ENCODE measurements at places on chromosomes 3 and 15. TPM values are rescaled to one million over a fixed set of nuclear protein-coding genes. Genes with fewer than 3 reads are reported as not detected.

The CACNA1D gene
- total RNA-seq: 35.7 TPM

DNA sequence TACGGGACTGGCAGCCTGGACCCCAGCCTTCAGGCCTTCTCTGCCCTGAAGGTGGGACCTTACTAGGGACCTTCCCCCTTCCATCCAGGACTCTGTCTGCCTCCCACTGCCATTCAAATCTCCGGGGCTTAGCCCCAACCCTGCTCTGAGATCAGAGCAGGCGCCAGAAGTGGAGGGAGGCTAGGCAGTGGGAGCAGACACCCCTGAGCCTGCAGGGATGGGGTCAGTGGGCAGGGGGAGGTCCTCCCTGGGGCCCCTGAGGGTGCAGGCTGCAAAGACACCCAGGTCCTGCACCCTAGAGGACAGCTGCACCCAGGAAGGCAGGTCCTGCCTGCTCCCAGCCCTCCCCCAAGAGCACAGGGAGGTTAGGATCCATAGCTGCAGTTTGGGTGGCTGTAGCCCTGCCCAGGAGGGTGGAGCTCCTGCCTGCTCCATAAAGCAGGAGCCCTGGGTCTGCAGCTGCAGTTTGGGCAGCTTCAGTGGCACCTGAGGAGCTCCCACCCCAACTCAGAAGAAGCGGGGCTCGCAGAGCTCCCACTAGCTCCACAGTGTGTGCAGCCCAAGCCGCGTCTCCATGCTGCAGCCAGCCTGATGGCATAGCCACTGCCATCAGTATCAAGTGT is 8.1 kb upstream of the POC1A start:
- H3K27me3 ChIP-seq: no peaks in the 10 kb centered on the region
- DNase-seq: no peak
- no peaks in the 10 kb centered on the region for H3K4me1 ChIP-seq
- no peak overlapping the region for H3K4me3 ChIP-seq
- H3K27ac ChIP-seq: no peak overlapping the region

DNA sequence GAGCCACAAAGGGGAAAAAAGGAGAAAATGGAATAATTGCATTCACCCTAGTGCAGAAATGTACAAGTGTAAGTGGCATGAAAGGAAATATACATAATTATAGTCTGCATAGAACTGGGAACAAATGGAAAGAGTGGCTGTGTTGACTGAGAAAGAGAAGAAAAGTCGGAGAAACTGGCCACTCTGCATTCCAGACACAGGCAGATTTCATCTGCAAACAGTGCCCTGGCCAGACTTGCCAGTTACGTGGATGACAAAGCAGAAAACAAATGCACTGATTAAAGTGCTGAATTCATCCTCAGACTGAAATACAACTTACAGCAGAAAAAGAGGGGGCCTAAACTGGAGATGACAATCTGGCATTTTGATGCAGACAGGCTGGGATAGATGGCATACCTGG is 129.8 kb downstream of the FGF12 start:
- peak; percentile 8 for DNase-seq
- no peak overlapping the region for H3K4me3 ChIP-seq
- no peaks in the 10 kb centered on the region for H3K27me3 ChIP-seq

DNA sequence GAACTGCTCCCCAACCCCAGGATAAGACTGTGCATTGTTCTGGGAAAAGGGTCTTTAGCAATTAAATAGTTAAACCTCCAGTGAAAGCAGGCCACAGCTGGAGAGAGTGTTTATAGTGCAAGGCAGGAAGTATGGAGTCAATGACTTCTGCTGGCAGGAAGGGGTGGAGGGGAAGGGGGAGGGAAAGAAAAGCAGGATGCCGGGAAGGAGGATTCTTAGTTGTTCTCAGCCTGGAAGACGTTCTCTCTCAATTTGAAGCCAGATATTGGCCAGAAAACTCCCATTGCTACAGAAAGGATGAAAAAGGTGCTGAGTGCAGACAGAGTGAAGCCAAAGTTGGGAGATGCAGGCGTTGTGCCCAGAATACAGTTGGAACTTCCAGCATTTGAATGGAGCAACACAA is 35.7 kb upstream of the ACTL6A start:
- peak overlapping the region; percentile 16 for H3K4me3 ChIP-seq
- no peak overlapping the region for H3K27ac ChIP-seq
- no peaks in the 10 kb centered on the region for H3K27me3 ChIP-seq
- no peaks in the 10 kb centered on the region for H3K36me3 ChIP-seq
- H3K4me1 ChIP-seq: no peaks in the 10 kb centered on the region

DNA sequence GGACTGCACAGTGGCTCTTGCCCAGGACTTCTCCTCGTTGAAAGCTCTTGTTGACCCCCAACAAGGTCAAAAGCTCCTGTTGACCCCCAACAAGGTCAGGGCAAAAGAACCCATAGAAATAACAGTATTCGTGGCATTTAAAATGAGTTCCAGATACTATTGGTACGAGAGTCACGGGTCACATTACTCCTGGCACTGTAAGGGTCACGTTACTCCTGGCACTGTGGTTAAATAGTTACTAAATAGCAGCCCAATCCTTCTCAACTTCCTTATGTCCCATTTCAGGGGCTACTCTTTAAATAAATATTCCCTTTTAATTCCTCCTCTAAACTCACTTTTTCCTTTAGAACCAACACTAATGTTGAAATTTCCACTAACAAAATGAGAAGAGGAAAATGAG is 18.2 kb upstream of the ADCY5 start:
- no peaks in the 10 kb centered on the region for H3K27me3 ChIP-seq
- peak overlapping the region; percentile 61 for H3K27ac ChIP-seq
- no peaks in the 10 kb centered on the region for H3K36me3 ChIP-seq
- peak; percentile 51 for DNase-seq

The CELF6 gene
- 3.5 TPM for total RNA-seq

The TM4SF18 gene
- total RNA-seq: 19.7 TPM

GRCh38 chr3:120299403-120299802 is 14.4 kb upstream of the GPR156 start:
- no peak for DNase-seq
- H3K4me1 ChIP-seq: no peaks in the 10 kb centered on the region
- H3K27ac ChIP-seq: no peak overlapping the region
- no peaks in the 10 kb centered on the region for H3K27me3 ChIP-seq
- no peaks in the 10 kb centered on the region for H3K36me3 ChIP-seq

DNA sequence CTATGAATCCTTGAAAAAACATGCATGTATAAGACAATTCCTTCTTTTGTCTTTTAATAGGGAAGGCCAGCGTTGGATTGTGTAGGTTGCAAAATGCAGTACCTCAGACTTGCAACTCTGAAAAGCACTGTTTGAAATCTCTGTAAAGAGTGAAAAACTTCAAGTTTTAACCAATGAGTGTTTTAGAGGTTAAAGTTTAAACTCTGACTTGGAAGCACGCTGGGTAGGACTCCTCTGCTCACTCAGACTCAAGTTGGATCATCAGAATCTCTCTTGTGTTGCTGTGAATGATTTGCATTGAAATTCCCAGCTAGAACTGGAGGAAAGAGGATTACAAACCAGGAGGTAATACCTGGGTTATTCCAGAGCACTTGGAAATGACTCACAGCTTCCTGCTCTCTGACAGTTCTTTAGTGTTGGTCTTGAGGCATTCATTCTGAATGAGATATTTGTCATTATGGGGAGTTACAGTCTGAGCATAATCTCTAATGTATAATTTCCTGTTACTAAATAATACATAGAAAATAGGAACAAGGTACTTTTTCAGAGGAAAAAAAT is 49.1 kb downstream of the PLS1 start:
- H3K4me3 ChIP-seq: no peak overlapping the region
- no peaks in the 10 kb centered on the region for H3K4me1 ChIP-seq
- H3K36me3 ChIP-seq: no peaks in the 10 kb centered on the region
- H3K27me3 ChIP-seq: no peaks in the 10 kb centered on the region
- no peak for DNase-seq

DNA sequence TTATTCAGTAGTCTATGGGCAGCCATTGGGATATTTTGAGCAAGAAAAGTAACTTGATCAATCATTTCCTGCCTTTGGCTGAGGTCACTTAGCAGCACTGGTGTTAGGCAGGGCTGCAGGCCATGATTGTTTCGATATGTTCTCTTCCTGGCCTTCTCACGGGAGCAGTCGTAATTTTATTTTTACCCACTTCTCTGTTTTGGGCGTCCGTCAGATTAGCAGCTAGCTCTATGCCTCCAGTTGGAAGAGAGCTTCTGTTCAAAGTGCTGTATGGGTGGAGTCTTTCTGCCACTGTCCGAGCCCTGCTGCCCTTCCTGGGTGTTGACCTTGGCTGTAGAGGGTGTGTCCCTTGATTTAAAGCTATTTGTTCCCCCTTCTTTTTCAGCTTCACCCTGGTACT is 123.4 kb upstream of the ROPN1 start:
- no peaks in the 10 kb centered on the region for H3K4me1 ChIP-seq
- no peaks in the 10 kb centered on the region for H3K36me3 ChIP-seq
- peak overlapping the region; percentile 40 for H3K27ac ChIP-seq
- DNase-seq: no peak
- no peaks in the 10 kb centered on the region for H3K27me3 ChIP-seq
- no peak overlapping the region for H3K4me3 ChIP-seq

- H3K4me3 ChIP-seq: no peak overlapping the region
- no peaks in the 10 kb centered on the region for H3K36me3 ChIP-seq
- no peaks in the 10 kb centered on the region for H3K27me3 ChIP-seq
- H3K27ac ChIP-seq: no peak overlapping the region
These were observed 523.6 kb downstream of the NTRK3 start for GRCh38 chr15:87732976-87733375.

The ACKR2 gene
- 8.9 TPM for total RNA-seq

DNA sequence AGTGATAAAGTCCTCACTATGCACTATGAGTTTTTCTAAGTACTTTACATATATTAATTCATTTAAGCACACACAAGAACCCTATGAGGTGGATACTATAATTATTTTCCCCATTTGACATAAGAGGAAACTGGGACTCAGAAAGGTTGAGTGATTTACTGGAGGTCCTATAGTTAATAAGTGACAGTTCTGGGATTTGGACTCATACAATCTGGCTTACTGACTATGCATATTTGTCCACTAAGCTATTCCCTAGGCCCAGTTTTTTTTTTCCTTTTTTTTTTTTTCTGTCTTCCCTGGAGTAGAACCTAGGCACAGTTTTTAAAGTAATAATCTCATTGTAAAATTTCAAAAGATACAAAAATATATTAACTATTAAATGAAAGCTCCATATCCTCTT is 6.3 kb upstream of the RTP2 start:
- no peaks in the 10 kb centered on the region for H3K36me3 ChIP-seq
- H3K27ac ChIP-seq: no peak overlapping the region
- H3K27me3 ChIP-seq: no peaks in the 10 kb centered on the region
- H3K4me1 ChIP-seq: no peaks in the 10 kb centered on the region

The GUCA1C gene
- not detected for total RNA-seq

GRCh38 chr3:187921391-187922074 is 176.3 kb upstream of the BCL6 start:
- no peaks in the 10 kb centered on the region for H3K36me3 ChIP-seq
- H3K27me3 ChIP-seq: no peaks in the 10 kb centered on the region
- DNase-seq: no peak
- H3K4me3 ChIP-seq: no peak overlapping the region

The NOX5 gene
- 0.60 TPM for total RNA-seq

- H3K4me1 ChIP-seq: no peaks in the 10 kb centered on the region
- no peak for DNase-seq
- H3K36me3 ChIP-seq: no peaks in the 10 kb centered on the region
- no peak overlapping the region for H3K27ac ChIP-seq
- H3K4me3 ChIP-seq: no peak overlapping the region
- no peaks in the 10 kb centered on the region for H3K27me3 ChIP-seq
These were observed 1257.1 kb downstream of the NSUN3 start for GRCh38 chr3:95319921-95320494.

GRCh38 chr3:32109256-32109655 is 2.8 kb downstream of the GPD1L start:
- no peaks in the 10 kb centered on the region for H3K27me3 ChIP-seq
- no peaks in the 10 kb centered on the region for H3K36me3 ChIP-seq
- DNase-seq: peak; percentile 47
- H3K27ac ChIP-seq: no peak overlapping the region

DNA sequence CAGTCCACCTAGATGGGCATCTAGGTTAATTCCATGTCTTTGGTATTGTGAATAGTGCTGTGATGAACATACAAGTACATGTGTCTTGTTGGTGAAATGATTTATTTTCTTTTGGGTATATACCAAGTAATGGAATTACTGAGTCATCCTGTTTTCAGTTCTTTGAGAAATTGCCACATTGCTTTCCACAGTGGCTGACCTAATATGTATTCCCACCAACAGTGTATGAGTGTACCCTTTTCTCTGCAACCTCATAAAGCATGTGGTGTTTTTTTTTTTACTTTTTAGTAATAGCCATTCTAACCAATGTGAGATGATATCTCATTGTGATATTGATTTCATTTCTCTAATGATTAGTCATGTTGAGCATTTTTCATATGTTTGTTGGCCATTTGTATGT is 86.0 kb upstream of the NDN start:
- no peak for DNase-seq
- H3K4me3 ChIP-seq: no peak overlapping the region
- H3K27me3 ChIP-seq: no peaks in the 10 kb centered on the region
- no peaks in the 10 kb centered on the region for H3K4me1 ChIP-seq
- no peaks in the 10 kb centered on the region for H3K36me3 ChIP-seq

DNA sequence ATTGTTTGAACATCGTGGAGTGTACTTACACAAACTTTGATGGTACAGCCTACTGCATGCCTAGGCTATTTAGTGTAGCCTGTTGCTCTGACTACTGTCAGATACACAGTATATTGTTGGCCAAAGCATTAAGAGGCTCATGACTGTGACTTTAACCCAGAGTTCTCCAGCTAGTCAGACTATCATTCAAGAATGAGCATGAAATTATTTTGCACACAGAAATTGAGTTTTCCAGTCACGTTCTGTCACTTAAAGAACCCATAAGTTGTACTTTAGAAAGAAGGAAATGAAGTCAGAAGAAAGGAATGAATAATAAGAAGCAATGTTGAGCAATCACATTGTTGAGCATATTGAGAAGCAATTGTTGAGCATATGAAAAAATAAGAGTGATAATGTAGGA is 37.6 kb upstream of the SLC22A13 start:
- no peak overlapping the region for H3K27ac ChIP-seq
- H3K36me3 ChIP-seq: peaks cover 5% of the 10 kb centered on the region
- peak; percentile 2 for DNase-seq
- no peak overlapping the region for H3K4me3 ChIP-seq

- H3K27me3 ChIP-seq: no peaks in the 10 kb centered on the region
- H3K4me3 ChIP-seq: no peak overlapping the region
- no peak for DNase-seq
- no peak overlapping the region for H3K27ac ChIP-seq
- no peaks in the 10 kb centered on the region for H3K36me3 ChIP-seq
- no peaks in the 10 kb centered on the region for H3K4me1 ChIP-seq
These were observed 57.9 kb downstream of the STAG1 start for GRCh38 chr3:136694321-136694720.

DNA sequence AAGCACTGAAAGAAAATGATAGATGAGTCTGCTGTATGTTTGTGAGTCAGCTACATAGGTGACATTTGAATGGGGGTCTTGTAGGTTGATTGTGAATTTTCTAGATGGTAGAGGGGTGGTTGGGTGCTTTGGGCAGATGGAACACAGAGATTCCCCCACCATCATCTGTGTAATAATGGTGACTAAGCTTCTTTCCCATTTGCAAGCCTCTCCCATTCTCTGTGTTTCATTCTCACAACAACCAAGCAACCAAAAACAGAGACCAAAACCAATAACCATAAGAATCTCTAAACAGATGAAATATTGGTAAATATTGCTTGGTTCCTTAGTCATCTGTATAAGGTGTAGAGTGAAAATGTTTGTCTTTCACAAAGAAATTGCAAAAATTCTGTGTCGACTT is 17.8 kb upstream of the UTS2B start:
- no peak overlapping the region for H3K4me3 ChIP-seq
- no peak for DNase-seq
- H3K27me3 ChIP-seq: no peaks in the 10 kb centered on the region
- H3K4me1 ChIP-seq: peaks cover 18% of the 10 kb centered on the region

GRCh38 chr3:175075269-175075668 is 216.1 kb downstream of the NAALADL2 start:
- no peaks in the 10 kb centered on the region for H3K4me1 ChIP-seq
- H3K4me3 ChIP-seq: no peak overlapping the region
- no peaks in the 10 kb centered on the region for H3K27me3 ChIP-seq

The CILP gene
- 1.5 TPM for total RNA-seq
